Putamen (tissue), 1 donor: ENCODE measurements at places on chromosomes 16 and 17.

- no peak for DNase-seq
These were observed 40.4 kb upstream of the NDRG4 start for GRCh38 chr16:58459344-58460218.

DNA sequence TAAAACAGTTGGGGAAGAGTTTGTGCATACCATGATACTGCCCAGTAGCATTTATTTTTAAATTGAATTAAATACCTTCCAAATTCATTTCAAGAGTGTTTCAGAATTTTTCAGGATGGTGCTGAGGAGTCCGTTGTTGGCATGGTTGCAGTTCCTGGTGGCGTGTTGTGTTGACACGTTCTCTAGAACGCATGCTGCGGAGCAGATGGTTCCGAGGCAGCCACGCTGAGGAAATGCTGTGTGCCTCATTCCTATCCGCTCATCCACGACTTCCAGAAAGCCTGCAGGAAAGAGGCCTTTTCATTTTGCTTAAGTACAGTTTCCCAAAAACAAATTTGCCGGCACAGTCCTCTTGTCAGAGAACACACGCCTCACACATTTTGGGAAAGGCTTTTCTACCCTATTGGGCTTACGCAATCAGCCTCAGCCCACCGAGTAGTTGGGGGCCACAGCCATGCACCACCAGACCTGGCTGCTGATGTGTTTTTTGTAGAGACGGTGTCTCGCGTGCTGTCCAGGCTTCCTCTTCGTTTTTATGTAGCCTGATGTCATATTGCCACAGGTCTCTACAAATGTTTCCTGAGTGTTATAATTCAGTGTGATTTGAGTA, 32.1 kb upstream of the IL17C start:
- DNase-seq, result no peak

DNA sequence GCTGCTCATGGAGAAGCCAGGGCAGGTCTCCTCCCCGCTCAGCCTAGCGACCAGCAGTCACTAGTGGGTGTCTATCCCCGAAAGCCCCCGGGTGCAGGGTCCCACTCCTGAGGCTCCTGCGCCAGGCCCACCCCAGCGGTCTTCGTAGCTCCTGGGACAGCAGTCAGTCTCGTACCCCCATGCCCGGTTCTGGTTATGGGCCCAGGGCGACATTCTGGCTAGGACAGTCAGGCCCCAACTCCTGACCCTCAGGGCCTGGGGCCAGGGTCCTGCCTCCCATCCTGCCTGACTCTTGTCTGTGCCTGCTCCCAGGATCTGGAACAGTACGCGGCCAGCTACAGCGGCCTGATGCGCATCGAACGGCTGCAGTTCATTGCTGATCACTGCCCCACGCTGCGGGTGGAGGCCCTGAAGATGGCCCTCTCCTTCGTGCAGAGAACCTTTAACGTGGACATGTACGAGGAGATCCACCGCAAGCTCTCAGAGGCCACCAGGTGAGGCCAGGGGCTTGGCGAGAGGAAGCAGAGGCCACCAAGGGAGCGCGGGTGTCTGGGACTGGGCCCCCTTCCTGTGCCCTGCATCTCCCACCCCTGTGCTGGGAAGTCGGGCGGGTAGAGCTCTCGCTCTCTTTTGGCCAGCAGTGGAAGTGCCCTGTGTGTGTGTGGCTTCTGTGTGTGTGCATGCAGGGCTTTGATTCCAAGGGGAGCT, 2.0 kb downstream of the GPS1 start:
- DNase-seq, result no peak

DNA sequence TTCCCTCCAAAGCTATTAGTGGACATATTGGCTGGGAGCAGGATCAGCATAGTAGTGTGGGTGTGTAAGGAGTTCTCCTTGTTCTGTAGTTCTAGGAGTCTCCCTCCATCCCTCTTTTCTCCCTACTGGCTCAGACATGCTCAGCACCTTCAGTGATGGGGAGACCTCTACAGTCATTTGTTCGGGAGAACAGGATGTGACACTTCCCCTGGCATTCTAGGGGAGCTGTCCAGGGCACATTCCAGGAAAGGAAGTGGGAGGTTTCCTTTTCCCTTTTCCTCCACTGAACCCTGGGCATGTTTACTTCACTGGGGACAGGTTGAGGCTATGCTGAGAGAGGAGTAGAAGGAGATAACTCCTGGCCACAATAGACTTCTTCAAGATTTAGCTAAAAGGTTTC, 86.5 kb downstream of the MYH13 start:
- no peak for DNase-seq

GRCh38 chr16:2913603-2914002, 1.9 kb downstream of the FLYWCH1 start:
- peak; percentile 69 for DNase-seq

- no peak for DNase-seq
These were observed 7.5 kb upstream of the CDH5 start for GRCh38 chr16:66359012-66359411.

DNA sequence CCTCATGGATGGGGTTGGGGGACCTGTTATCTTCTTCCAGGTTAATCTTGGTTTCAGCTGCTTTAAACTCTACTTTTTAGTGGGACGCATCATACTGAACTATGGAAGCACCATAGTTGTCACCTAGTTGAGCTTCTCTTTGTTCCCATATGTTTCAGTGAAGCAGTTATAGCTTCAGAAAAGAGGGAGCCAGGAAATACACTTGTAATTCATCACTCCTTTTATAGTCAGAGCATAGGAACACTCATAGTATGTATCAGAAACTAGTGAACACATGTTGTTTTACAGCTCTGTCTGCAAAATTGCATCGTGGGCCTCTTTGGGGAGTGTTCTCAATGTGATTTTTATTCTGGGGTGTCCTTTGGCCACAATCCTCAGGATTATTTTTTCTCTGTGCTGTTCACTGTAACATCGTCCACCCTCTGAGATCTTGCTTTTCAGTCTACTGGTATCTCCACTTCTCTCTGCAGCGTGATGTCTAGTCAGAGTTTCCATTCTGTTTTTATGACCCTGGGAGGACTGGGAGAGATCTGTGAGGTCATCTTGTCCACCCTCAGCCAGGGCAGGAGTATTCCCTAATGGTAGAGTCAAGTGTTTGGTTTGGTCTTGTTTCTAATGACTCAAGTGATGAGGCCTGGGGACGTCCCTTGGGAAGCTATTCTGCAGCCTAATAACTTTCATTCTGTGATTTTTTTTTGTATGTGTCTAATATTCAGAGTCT, 585.4 kb downstream of the WWOX start:
- DNase-seq, result no peak

DNA sequence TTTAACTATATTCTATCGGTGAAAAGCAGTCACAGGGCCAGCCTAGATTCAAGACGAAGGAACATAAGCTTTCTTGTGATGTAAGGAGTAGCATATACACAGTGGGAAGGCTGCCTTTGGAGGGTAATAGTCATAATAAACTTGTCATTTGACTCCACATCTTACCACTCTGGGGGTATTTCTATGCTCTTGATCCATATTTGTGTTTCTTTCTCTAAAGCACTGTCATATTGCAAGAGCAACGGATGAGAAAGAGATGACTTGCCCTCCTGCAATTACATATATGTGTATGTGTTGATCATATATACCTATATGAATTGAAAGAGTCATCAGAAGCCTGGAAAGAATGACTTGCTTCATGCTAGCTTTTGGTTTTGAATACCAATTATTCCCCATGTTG, 225.4 kb upstream of the HS3ST3A1 start:
- DNase-seq, result no peak

DNA sequence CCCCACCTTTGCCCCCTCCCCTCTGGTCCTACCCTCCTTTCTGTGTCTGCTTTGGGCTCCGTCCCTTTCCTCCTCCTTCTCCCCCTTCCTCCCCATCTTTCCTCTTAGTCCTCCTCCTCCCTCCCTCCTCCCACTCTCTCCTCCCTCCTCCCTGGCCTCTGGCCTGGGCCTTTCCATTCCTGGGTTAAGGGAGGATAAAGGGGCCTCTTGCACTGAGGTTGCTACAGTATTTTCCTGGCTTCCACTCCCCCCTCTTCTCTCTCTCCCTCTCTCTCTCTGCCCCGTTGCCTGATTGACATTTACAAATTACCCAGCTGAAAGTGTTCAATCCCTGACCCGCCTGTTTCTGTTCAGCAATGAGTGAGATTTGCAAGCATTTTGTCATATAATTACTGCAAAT, 44.0 kb downstream of the MRM1 start:
- no peak for DNase-seq

DNA sequence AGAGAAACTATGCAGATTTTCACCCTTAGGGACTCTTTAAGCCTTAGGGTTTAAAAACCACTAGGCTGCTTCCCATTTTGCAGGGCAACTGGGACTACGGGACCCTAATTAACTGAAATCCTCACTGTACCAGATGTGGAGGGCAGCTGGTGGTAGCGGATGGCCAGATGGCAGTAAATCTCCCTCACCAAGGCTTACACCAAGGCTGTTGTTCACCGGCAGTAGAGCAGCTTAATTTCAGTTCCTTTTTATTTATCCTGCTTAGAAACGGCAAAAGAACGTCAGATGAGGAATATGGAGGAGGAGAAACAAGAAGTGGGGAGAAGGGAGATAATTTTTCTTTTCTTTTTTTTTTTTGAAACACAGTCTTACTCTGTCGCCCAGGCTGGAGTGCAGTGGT, 6.5 kb downstream of the ABHD15 start:
- no peak for DNase-seq

DNA sequence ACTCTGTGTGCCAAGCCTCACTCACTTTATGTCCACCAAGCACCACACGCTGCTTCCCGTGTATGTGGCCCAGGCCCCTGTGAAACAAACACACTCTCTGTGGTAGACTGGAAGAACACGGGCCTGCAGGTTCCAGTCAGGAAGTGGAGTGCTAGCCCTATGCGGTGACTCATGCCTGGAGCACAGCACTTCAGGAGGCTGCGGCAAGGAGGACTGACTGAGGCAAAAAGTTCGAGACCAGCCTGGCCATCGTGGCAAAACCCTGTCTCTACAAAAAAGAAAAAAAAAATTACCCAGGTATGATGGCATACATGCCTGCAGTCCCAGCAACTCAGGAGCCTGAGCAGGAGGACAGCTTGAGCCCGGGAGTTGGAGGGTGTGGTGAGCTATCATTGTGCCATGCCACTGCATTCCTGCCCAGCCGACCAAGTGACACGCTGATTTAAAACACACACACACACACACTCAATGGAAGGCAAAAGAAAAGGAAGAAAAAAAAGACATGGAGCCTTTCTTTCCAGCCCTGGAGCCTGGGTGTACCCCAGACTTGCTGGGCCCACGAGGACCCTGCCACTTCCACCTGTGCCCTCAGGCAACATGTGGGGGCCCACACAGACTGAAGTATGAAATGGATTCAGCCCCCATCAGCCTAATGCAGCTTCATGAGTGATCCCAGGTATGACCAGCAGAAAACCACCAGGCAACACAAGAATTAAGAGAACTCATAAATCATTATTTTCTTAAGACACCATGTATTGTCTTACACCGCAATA, 126.6 kb downstream of the ANKRD11 start:
- no peak for DNase-seq

DNA sequence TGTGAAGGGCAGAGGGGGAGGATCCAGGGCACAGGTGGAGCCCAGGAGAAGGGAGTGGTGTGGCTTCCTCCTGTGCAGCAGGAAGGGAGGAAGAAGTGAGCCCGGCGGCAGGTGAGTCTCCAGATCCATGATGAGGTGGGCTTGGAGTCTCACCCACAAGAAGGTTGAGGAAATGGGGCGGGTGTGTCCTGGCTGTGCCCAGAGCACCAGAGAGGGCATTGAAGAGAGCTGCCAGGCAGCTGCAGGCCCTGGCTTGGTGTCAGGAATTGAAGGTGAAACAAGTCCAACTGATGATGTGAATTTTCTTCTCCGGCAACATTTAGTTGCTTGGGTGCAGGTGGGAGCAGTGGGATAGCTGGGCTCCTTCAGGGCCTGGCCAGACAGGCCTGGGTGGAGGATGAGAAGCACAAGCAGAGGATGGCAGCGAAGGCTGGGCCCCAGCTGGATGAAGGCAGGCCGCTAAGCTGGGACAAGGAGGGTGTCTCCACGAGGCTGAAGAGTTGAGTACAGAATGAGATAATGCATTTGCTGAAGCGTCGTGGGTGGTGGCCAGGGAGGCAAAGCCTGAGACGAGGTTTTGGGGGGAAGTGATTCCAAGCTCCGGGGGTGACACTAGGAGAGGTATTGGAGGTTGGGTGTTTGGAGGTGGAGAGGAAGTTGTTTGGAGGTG, 18.3 kb downstream of the NT5M start:
- no peak for DNase-seq

DNA sequence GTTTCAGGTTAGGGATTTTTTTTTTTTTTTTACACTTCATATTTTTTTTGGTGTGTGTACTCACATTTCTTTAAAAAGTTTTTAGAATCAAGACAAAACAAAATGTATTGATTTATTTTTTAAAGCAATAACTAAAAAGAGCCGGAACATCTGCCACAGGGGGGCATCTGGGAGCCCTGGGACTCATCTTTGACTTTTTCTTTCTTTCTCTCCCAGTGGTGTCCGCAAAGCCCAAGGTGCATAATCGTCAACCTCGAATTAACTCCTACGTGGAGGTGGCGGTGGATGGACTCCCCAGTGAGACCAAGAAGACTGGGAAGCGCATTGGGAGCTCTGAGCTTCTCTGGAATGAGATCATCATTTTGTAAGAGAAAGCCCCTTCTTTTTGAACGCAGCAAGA, 36.3 kb downstream of the WWP2 start:
- DNase-seq, result no peak

GRCh38 chr17:70539132-70539924, 370.0 kb downstream of the KCNJ2 start:
- no peak for DNase-seq

GRCh38 chr16:64700628-64701027, 421.2 kb downstream of the CDH11 start:
- DNase-seq, result no peak

DNA sequence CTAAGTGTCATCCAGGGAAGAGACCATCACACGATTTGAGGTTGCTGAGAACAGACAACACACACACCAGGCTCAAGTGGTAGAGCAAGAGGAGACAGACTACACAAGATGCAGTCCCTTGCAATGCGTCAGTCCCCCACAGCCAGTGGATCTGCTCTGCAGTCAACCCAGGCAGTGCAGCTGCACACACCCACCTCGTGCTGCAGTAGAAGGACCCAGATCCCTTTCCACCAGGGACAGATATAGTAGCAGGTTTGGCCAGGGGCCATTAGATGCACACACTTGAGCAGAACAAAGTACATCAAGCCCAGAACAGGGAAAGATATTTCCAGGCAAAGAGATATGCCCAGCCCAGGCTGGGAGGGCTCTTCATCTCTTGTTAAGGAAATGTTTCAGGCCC, 112.9 kb downstream of the GRIN2A start:
- DNase-seq, result no peak

DNA sequence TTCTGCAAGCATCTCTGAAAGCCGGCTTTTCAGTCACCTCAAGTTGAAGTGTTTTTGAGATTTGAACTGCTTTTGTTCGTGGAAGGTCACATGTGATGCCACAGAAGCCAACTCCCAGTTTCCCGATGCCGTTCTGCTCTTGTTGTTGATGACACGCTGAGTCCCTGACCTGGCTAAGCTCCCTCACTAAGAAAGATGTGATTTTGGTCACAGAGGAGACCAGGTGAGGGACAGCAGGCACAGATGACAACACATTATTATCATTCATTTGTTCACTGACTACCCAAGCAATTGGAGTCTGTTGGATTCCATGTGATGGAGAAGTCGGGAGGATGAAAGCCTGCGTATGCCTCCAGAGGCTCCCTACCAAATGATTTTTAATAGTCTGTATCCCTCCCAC, 822.4 kb upstream of the RBFOX1 start:
- DNase-seq, result no peak

- no peak for DNase-seq
These were observed 16.1 kb upstream of the UBTF start for GRCh38 chr17:44235583-44235936.

- no peak for DNase-seq
These were observed 10.1 kb downstream of the CA10 start for GRCh38 chr17:52148288-52148968.
